Stimulated activated CD8-positive, alpha-beta memory T cell treated with anti-CD3 and anti-CD28 coated beads, Interleukin-4, amount 100 ng/mL, for 24 hours (primary cell): ENCODE measurements at places on chromosomes 12 and 14.

DNA sequence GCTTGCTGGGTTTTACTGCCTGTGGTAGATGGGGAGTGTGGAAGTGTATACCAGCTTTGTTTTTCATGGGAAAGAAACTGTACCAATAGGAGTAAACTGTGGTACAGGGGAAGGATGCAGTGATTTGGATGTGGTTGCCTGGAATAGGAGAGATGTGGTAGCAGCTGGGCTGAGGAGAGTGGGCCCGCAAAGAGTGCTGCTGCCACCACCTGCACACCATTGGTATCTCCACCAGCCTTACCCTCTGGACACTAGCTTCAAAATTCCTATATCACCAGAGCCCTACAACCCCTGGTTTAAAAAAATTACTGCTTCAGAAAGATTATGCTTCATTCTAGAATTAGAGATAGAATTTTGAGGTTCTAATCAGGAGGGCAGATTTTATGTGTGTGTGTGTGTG, 53.6 kb downstream of the AKAP6 start:
- DNase-seq: no peak

- DNase-seq: no peak
Observed at GRCh38 chr12:76755829-76756379, 8.0 kb upstream of the ZDHHC17 start.

GRCh38 chr14:104717646-104718045, 6.4 kb upstream of the ADSS1 start:
- DNase-seq: no peak

DNA sequence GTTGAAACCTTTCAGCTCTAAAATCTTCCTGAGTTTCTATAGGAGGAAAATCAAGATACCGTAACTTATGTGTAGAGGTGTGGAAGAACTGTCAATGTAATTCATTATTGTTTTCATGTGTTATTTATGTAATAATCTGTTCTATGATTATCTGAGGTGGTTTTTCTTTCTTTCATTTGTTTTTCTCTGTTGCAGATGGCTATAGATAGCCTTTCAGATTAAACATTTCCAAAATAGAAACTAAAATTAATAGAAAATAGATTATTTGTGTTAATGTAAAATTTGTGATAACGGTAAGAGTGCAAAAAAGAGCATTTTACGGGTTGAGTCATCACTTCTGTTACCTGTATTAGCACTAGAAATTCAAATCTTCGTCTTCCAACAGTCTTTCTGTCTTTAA, 128.8 kb downstream of the SYNE2 start:
- DNase-seq: no peak

DNA sequence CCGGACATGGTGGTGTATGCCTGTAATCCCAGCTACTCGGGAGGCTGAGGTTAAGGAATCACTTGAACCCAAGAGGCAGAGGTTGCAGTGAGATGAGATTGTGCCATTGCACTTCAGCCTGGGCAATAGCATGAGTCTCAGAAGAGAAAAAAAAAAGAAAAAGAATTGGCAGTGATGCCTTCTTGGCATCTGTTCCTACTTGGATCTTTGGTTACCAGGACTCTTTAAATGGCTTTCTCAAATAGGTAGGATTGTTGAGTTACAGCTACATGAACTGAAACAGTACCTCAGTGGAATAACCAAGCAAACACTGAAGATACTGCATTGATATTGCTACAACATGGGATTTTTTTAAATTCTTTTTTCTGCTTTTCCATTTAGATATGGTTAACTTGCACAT, 136.8 kb downstream of the SAMD4A start:
- DNase-seq: no peak

DNA sequence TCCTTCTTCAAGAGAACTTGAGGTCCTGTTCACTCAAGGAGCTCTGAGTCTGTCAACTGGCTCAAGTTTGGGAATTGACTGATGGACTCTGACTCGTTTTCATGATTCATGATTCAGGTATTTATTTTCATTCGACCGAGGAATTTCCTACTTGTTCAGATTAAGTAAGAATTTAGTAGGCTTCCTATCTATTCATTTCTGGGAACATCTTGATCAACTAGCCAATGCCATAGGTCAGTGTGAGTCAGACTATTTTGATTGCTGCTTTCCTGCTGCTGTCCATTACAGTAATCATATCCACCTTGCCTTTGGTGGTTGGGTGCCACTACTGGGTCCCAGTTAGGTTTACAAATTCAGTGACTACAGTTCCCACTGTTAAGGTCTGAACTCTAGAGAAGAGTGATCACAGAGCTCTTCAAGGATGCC, 6.1 kb downstream of the FAM186A start:
- no peak for DNase-seq

DNA sequence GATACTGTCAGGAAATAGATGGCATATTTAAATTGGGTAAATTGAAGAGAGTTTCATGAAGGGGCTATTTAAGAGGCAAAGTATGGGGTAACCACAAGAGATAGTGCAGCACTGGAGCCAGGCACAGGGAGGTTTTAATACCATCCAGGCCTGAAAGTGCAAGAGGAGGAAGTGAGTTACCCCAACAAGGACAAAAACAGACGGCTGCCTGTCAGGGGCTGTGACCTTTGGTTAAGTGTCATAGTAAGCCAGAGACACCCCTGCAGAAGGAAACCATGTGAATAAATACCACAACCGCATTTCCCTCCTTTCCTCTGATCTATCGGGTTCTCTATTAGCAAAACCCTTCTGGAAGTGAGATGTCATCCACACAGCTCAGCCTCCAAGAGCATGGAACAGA, 122.0 kb upstream of the DHRS4 start:
- no peak for DNase-seq

- DNase-seq: no peak
Observed at GRCh38 chr12:18595412-18595811, 142.4 kb downstream of the PLCZ1 start.

DNA sequence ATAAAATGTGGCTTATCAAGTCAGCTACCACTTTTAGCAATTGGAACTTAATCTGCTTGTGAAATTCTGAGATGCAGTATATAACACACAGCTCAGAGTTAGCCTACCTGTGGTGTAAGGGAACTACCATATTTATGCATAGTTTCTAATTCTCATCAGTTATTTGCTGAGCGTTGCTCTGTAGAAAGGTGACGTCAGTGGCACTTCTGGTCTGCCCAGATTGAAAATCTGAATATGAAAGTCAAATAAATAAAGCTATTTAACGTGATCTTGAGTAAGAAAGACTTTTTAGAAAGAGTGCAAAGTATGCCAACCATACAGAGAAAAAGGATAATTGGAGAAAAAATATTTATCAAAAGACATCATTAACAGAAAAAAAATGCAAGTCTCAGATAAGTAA, 938.9 kb upstream of the NOVA1 start:
- DNase-seq: no peak

DNA sequence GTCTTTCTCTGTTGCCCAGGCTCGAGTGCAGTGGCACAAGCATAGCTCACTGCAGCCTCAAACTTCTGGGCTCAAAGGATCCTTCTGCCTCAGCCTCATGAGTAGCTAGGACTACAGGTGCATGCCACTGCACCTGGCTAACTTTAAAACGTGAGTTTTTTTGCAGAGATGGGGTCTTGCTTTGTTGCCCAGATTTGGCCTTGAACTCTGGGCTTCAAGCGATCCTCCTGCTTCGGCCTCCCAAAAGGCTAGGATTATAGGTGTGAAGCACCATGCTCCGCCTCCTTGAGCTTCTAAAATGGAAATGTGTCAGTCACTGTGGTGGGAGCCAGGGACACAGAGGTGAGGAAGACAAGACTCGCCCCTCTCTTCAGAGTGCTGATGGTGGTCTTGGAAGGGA, 45.6 kb downstream of the WSCD2 start:
- DNase-seq: no peak

GRCh38 chr14:100691395-100692056, 35.2 kb upstream of the DLK1 start:
- no peak for DNase-seq

DNA sequence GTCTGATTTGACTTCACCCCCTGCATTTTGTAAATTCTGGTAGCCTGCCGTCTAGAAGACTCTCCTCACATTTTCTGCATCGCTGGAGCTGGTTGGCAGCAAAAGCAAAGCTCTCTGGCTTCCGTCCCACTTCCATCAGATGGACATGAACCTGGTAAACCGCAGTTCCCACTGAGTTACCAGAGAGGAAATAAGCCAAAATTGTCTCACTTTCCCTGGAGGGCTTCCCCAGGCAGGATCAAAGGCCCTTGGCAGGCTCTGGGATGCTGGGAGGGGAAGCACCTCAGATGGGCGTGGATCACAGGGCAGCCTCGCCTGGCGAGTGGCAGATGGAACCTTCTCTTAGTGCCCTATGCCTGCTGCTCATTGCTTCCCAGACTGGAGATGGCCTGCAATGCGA, 243.5 kb downstream of the TMEM132C start:
- no peak for DNase-seq

DNA sequence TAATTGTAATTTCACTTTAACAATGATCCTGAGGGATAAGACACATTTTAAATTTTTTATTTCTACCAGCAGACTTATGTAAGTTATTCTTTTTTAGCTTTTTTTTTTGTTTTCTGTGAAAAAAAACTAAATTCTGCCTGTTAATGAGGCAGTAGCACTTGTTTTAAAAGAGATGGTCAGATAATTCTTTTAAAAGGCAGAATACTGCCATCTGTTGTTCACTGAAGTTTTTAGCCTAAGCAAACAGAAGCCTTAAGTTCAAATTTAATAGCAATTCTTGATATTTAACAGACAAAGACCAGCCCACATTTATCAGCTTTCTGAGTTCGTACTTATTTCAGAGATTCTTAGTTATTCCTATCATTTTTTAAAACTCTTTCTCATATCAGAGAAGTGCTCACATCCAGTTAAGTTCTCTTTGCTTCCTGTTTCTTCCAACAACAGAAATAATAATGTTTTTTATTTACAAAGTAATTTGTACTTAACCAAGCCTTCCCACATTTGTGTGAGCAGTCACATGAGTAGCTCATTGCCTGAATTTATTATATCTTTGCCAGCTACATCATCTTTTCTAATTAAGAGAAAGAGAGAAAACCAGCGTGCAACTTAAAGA, 93.4 kb upstream of the SLCO1C1 start:
- no peak for DNase-seq

DNA sequence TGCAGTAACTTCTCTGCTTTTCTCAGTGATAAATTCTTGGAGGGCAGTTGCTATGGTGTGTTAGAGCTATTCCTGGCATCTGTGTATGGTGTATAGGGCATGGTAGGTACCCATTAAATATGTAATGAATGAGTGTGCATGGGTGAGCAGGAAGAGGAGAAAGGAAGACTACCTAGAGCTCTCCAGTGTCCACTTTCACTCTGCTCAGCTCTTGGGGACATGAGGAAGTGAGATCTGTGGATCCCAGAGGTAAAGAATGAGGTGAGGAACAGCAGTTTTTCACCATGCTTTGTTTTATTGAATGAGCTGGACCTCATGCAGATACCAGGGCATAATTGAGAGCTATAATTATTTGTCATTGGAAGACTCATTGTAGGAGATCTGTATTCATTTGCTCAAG, 444.8 kb upstream of the RGS6 start:
- DNase-seq: no peak

GRCh38 chr14:69170839-69171238, 17.9 kb upstream of the DCAF5 start:
- no peak for DNase-seq

DNA sequence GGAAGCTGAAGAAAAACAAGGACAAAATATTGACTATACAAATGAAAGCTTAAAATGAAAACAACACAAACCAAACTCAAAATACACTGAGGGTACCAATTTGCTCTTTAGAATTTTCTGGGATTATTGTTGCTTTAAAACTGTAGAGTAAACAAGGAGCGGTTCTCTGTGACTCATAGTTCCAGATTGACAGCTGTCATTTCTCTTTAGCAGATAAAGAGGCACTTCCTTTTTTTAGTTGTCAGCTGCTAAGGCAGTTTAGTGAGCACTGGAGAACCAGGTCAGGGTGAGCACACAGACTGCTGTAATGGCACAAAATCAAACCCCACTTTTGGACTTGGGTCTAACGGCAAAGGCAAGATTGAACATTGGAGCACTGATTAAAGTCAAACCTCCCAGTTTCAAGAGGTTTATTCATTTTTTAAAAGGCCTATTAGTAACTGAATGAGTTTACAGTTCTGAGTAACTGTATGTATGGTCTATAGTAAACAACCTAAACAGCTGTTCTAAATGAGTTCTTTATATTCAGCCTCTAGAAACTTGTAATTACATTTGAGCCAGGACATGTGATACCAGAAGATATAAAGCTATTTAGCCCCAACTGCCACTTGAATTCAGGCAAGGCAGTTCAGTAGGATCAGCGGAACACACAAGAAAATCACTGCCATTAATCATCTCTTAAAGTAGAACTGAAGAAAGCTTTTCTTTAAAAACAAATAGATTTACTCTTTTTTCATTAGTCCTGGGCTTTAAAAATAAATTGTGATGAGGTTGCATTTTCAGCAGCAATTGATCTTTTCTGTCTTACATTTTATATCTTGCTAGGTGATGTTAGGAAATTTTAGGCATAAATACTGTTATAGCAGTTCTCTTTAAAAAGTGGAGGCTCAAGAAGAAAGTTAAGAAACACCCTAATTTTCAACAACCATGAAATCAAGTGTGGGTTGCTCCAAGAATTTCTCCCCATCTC, 71.7 kb upstream of the PRICKLE1 start:
- no peak for DNase-seq

DNA sequence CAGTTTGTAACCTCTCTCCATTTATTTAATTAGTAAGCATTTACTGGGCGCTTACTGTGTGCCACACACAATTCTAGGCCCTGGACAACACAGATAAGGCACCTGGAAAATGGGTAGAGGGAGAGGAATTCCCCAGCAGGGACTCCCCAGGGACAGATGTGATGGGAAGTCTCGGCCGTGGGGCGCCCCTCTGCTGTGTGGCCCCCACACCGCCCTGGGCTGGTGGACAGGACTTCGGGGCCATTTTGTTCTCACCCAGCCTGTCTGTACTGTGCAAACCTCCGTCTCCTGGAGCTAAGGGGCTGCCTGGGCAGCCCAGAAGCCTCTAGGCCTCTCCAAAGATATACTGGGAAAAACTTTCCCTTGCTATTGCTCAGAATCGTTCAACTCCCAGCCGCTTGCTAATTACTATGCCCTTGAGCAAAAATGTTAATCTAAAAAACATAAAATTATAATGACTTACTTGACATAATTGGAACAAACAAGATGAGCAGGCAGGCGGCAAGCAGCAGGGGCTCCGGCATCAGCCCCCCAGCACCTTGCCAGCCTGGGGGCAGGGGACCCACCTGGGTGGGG, 64.4 kb upstream of the NCOR2 start:
- DNase-seq: no peak

- no peak for DNase-seq
Observed at GRCh38 chr12:10802587-10802986, at the start of gene TAS2R7. TAS2R7 (minus strand) TSS chr12:10802627; CDS start chr12:10802570, 57 bp downstream.
